ENCODE measurements at places on chromosomes 1 and 21. TPM values are rescaled to one million over a fixed set of nuclear protein-coding genes. Genes with fewer than 3 reads are reported as not detected.

S100A14 gene
- 437 TPM for polyA plus RNA-seq

GRCh38 chr1:212687811-212688210 lies 11.8 kb downstream of the BATF3 start:
- no peak overlapping the region for H3K27ac ChIP-seq
- no peak overlapping the region for H3K4me3 ChIP-seq
- DNase-seq = no peak
- no peaks in the 10 kb centered on the region for H3K4me1 ChIP-seq
- H3K27me3 ChIP-seq = peaks cover 15% of the 10 kb centered on the region

- H3K36me3 ChIP-seq = no peaks in the 10 kb centered on the region
- DNase-seq = no peak
- no peak overlapping the region for H3K27ac ChIP-seq
Measured at GRCh38 chr1:19564366-19564765, 79.0 kb upstream of the CAPZB start.

ATP1A2 gene
- 7.5 TPM for polyA plus RNA-seq

PLPPR4 gene
- 1.5 TPM for polyA plus RNA-seq

DNA sequence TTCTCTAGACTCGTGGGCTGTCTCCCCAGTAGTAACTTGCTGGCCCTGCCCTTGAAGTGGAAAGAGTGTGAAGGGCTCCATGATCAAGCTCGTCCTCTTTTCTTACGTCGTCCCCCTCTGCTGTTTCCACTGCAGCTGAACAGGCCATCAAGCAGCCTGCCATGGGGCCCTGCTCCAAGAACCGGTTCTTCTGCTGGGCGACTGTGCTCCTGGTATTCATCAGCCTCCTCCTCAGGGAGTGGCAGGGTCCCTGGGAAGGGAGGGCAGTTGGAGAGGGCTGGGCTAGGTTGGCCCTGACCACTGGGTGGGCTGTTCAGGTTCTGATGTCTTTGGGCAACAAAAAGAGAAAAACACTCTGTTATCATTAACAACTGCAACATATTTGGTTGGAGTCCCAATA lies 151.5 kb downstream of the FCRL5 start:
- DNase-seq = no peak
- H3K27me3 ChIP-seq = no peaks in the 10 kb centered on the region
- H3K4me1 ChIP-seq = no peaks in the 10 kb centered on the region

PLEKHN1 gene
- 0.49 TPM for polyA plus RNA-seq

DNA sequence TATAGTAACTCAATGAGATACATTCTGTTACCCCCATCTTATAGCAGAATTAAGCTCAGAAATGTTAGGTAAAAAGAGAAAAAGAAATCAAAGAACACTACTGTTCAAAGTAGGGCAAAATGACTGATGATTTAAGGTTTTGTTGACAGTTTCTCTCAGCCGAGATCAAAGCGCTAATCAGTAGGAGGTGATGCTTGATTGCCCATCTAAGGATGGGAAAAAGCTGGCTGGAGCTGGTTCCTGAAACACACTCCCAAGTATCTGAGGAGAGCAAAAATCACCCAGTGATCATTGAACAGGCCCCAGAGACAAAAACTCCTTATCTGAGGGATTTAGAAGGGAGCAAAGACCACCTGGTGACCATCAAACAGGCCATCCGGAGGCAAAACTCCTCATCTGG lies 64.5 kb upstream of the CSF1 start:
- no peak for DNase-seq
- H3K36me3 ChIP-seq = no peaks in the 10 kb centered on the region
- no peaks in the 10 kb centered on the region for H3K4me1 ChIP-seq
- no peak overlapping the region for H3K27ac ChIP-seq
- no peaks in the 10 kb centered on the region for H3K27me3 ChIP-seq

- H3K4me1 ChIP-seq = peaks cover 17% of the 10 kb centered on the region
- DNase-seq = peak; percentile 85
- peaks cover 40% of the 10 kb centered on the region for H3K36me3 ChIP-seq
- peak overlapping the region; percentile 72 for H3K4me3 ChIP-seq
Measured at GRCh38 chr1:153775458-153776327, 486 bp downstream of the SLC27A3 start.

DNA sequence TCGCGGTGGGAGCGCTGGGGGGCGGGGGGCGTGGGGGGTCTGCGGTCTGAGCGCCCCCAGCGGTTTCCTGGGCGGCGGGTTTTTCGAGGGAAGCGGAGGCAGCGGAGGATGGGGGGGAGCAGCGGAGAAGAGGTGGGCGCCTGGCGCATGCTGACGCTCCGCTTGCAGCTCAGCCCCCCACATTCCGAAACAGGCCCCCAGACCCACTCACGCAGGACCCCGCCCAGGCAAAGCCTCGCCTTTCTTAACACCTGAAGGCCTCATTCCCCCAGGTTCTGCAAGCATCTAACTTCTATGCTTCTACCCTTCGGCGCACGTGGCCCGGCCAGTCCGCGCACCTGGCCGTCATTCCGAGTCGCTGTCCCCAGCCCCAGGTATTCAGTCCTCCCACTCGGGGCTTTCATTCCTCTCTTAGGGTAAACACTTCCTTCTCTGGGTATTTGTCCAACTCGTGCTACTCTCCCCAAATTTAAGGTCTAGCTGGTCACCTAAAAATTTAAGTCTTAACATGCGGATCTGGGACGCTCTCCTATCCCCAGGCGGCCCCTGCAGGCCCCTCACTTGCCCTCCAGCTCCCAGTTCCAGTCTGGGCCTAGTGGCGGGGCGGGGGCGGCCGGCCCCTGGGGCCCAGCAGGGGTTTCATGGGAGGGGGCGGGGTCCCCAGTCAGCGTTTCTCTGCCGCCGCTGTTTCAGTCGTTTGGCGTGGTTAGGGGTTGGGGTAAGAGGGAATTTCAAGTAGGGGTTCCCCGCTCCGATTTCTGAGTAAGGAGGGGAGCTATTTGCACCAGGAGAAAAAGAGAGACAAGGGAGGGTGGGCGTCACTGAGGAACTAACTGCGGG lies 2.8 kb upstream of the ZBTB7B start:
- H3K36me3 ChIP-seq = peaks cover 2% of the 10 kb centered on the region
- H3K4me3 ChIP-seq = peak overlapping the region; percentile 74
- no peak for DNase-seq

DNA sequence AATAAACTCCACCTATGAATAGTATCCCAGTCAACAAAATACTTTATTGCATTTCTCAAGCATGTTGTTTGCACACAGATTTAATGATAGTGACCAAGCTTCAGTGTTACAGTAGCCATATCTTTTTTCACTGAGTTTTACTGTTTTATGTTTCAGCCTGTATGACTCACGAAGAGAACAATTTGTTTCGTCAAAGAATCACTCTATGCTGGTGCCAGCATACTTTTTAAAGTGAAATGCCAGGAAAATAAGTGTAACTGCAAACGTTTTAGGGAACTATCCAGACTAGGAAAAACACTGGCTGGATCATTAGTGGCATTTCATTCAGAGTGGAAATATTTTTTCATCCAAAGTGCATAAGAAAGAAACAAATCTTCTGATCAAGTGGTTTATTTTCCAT lies 210.8 kb downstream of the COL11A1 start:
- no peaks in the 10 kb centered on the region for H3K4me1 ChIP-seq
- no peaks in the 10 kb centered on the region for H3K27me3 ChIP-seq

DNA sequence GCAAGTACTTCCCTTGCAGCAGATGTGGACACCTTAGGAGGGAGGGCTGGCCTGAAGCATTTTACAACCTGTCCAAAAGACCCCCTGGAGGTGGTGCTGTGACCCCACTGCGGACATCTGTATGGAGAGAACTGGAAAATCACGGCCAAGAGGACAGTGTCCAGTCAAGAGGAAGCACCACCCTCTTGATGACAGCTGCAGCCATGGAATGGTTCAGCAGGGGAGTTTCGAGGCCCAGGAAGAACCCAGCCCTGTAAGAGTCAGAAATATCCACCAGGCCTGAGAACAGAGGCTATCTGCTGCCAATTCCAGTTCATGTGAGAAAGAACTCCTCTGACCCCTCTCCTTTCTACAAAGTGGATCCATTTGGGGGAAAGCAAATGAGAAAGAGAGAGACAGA lies 126.8 kb downstream of the PLXNA2 start:
- H3K4me1 ChIP-seq = peaks cover 3% of the 10 kb centered on the region
- no peak overlapping the region for H3K4me3 ChIP-seq
- H3K27ac ChIP-seq = no peak overlapping the region
- no peak for DNase-seq
- H3K36me3 ChIP-seq = no peaks in the 10 kb centered on the region

FAAH gene
- polyA plus RNA-seq = 23.1 TPM

GRCh38 chr21:24289539-24289938 lies 1317.7 kb downstream of the MRPL39 start:
- H3K27me3 ChIP-seq = no peaks in the 10 kb centered on the region
- H3K4me3 ChIP-seq = no peak overlapping the region

RPAP2 gene
- polyA plus RNA-seq = 21.8 TPM

- H3K27ac ChIP-seq = no peak overlapping the region
- H3K36me3 ChIP-seq = peaks cover 13% of the 10 kb centered on the region
- H3K4me3 ChIP-seq = no peak overlapping the region
- no peak for DNase-seq
- H3K4me1 ChIP-seq = peaks cover 5% of the 10 kb centered on the region
- no peaks in the 10 kb centered on the region for H3K27me3 ChIP-seq
Measured at GRCh38 chr1:85585799-85586198, 5.2 kb downstream of the CCN1 start.

ARHGAP30 gene
- polyA plus RNA-seq = 5.7 TPM

XCL2 gene
- polyA plus RNA-seq = 2.0 TPM

GRCh38 chr1:23620605-23621004 lies 61.3 kb upstream of the ID3 start:
- H3K36me3 ChIP-seq = no peaks in the 10 kb centered on the region
- H3K4me3 ChIP-seq = no peak overlapping the region
- no peak overlapping the region for H3K27ac ChIP-seq

DNA sequence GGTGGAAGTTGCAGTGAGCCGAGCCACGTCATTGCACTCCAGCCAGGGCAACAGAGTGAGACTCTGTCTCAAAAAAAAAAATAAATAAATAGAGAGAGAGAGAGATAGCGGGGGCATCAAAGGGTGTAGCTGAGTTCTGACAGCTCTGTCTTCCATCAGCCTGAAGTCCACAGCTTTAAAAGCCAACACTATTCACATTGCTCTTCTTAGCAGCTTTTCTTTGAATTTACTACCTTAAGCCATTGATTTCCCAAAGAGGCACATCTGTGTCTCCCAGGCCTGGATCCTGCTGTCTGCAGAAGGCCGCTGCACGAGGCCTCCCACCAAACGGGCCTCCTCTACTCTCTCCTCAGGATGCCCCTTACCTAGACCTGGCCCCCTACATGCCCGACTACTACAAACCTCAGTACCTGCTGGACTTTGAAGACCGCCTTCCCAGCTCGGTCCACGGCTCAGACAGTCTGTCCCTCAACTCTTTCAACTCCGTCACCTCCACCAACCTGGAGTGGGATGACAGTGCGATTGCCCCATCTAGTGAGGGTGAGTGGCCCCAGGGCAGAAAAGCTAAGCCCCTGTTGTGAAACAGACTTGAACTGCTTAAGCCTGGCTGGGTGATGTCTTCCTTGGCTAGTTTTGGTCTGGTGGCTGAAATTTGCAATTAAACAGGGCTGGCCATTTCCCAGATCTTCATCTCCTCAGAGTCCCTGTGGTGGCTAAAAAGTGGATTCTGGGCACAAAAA lies 16.5 kb upstream of the SLC25A34 start:
- no peak overlapping the region for H3K27ac ChIP-seq
- peaks cover 75% of the 10 kb centered on the region for H3K36me3 ChIP-seq

- H3K4me1 ChIP-seq = peaks cover 15% of the 10 kb centered on the region
- DNase-seq = no peak
- no peaks in the 10 kb centered on the region for H3K36me3 ChIP-seq
- H3K27ac ChIP-seq = no peak overlapping the region
- H3K27me3 ChIP-seq = peaks cover 96% of the 10 kb centered on the region
Measured at GRCh38 chr1:90721210-90722194, 4.4 kb upstream of the BARHL2 start.

MAP3K21 gene
- polyA plus RNA-seq = 11.0 TPM

DNA sequence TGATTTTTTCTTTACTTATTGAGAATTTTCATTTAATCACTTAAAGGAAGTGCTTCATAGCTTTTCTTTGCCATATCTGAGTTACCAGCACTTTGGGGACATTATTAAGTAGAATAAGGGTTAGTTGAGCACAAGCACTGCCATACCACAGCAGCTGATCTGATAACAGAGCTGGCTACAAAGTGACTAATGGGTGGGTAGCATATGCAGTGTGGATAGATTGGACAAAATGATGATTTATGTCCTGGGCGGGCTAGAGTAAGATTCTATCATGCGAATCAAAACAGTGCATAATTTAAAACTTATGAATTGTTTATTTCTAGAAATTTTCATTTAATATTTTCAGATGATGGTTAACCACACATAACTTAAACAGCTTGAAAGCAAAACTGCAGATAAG lies 102.2 kb upstream of the SNX7 start:
- no peaks in the 10 kb centered on the region for H3K27me3 ChIP-seq
- no peaks in the 10 kb centered on the region for H3K4me1 ChIP-seq
- H3K27ac ChIP-seq = no peak overlapping the region
- no peak overlapping the region for H3K4me3 ChIP-seq
- no peak for DNase-seq
- H3K36me3 ChIP-seq = no peaks in the 10 kb centered on the region
